ENCODE measurements at places on chromosomes 2 and 18.
A peak's percentile ranks its signal among the peaks of the same experiment; 100 is the strongest.

DNA sequence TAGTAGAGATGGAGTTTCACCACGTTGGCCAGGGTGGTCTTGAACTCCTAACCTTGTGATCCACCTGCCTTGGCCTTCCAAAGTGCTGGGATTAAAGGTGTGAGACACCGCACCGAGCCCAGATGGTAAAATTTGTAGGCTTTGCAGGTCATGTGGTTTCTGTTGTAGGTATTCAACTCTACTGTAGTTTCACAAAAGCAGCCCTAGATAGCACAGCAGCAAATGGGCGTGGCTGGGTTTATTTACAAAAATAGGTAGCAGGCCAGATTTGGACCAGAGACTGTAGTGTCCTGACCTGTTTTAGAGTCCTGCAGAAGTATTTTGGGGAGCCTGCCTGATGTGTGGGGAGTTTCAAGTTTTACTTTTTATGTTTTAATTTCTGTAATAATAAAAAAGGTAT is 84.1 kb upstream of the RASGRP3 start:
- no peak for DNase-seq

DNA sequence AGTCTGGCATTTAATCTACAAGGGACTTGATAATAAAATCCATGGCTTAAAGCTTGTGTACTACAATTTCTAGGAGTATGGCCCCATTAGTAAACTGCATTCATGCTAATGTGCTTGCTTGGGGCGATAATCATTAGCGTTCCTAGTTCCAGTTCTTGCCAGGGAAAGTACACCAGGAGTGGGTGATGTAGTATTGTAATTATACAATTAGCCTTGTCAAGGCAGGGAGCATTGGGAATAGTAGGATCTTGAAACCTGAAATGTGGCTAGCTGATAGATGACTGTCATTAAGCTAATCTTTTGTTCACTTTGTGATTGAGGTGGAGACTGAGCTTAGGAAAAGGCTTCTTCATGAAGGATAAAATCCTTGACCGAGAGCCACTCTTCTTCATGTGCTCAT is 989.2 kb downstream of the CPS1 start:
- no peak for DNase-seq

GRCh38 chr18:74724186-74724585 is 126.5 kb downstream of the ZNF407 start:
- no peak for DNase-seq

GRCh38 chr2:23686405-23687029 is 240.4 kb downstream of the ATAD2B start:
- no peak for DNase-seq

DNA sequence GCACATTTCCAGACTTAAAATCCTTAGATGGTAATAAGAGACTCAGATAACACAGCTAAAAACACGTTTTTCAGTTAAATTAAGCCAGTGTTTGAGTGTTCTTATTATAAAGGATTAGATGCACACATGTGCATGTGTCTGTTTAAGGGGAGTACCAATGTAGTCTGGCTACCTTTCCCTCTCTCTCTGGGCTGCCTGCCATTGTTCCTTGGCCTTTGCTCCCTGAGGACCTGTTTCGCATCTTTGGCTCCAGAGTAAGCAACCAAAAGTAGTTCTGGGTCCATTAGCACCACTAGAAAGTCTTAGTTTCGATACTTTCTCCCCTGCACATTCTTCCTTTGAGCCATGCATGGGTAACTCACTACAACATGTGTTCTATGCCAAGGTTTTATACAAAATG is 228.3 kb downstream of the TPGS2 start:
- no peak for DNase-seq

- DNase-seq = no peak
Observed at GRCh38 chr2:160741271-160741670, 247.7 kb upstream of the RBMS1 start.

DNA sequence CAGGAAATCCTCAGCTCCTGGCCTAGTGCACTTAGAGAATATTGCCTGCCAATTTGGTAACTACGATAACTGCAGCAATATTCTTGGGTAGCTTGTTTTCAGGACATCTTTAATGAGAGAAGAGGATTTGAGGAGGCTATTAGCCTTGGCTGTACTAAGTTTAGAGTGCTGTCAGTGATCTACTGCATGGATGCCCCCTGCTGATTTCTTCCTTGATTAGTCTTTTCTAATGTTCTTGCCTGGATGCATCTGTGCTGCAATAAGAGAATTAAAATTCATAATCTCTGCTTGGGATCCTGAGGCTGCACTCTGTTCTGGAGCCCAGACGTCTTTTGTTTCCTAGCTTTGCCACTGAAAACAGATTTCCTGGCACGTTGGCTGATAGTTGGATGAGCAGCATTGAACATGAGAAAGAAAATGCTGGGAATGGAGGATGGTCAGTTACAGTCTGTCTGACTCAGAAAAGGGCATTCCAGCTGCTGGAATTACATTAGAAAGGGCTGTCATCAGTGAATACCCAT is 115.4 kb downstream of the CCDC85A start:
- no peak for DNase-seq

- DNase-seq = no peak
Observed at GRCh38 chr2:31333046-31333445, 81.5 kb downstream of the XDH start.

DNA sequence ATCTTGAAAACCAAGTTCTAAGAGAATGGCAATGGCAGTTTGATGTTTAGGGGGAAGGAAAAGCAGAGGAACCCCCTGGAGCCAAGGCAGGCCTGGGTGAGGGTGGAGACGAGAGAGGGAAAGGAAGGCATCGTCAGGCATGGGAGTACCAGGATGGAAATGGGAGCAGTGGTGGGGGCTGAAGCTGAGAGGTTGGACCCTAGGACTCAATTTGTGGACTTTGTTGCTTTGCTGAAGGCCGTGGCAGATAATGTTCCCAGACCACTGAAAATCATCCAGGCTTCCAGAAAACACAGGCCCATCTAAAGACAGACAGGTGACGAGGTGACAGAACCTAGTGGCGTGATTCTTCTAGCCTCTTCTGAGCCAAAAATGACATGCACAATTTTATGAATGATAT is 4.9 kb downstream of the NPAS2 start:
- no peak for DNase-seq

- no peak for DNase-seq
Observed at GRCh38 chr2:164760179-164760578, 81.4 kb downstream of the COBLL1 start.

GRCh38 chr2:64210816-64211215 is 66.6 kb upstream of the PELI1 start:
- DNase-seq = no peak

DNA sequence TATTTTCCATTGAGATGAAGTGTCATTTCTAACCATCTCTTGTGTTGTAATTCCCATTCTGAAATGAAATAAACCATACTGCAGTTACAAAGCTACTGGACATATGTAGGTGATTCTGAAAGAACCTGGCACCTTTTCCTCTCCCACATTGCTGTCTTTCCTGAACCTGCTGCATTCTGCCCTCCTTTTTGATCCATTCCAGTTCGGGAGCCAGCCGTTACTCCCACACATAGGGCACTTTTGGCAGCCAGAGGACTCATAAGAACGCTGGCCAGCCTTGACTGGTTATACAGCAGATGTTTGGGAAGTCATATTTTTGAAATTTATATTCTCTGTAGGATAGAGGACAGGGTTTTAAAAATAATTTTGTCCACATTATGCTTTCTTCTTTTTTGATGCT is 369.8 kb upstream of the CDH7 start:
- DNase-seq = no peak

DNA sequence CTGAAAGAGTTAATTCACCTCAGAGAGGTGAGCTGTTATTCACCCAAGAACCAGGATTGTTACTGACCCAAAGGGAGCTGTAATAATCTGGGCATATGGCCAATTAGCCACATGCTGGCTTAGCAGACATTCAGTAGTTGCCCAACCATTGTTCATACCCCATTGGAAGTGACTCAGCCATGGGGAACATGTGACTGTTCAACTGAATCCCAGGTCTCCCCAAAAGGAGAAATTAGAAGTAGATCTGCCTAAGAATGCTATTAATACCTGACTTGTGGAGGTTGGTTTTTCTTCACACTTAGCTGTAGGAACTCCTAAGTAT is 272.6 kb upstream of the UBE2E3 start:
- peak; percentile 80 for DNase-seq

DNA sequence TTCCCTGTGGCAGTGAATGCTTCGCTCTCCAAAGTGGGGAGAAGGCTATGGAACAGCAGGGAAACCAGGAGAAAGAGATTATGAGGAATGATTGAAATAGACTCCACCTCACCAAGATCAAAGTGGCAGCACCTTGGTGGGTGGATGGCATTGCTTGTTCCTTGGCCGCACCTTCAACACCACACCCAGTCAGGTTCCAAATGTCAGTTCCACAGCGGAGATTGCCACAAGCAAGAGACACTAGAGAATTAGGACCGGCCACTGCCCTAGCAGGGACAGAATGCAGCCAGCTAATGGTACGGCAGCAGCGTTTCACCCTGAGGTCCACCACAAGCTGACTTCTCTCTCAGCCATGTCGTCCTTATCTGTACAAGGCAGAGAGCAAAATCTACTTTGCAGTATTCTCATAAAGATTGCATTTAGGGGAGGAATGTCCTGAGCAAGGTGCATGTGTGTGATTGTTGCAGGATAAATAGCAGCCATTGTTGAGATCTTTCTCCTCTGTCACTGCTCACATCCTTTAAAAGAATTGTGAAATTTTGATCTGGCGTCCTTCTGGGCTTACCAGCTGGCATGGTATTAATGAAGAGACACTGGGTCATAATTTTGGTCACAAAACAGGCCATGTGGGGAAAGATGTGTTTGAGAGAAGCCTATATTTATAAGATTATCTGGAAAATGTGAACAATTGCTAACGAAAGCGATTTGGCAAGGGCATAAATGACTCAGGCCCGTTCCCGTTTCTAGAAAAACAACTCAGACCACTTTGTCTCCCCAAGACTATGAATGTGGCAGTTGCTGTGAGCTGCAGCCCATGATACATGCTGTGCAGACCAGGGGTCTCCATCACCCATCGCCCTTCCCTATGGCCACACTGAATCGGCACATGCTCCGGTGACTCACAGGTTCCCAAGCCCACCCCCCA is 228.6 kb upstream of the ID2 start:
- no peak for DNase-seq

DNA sequence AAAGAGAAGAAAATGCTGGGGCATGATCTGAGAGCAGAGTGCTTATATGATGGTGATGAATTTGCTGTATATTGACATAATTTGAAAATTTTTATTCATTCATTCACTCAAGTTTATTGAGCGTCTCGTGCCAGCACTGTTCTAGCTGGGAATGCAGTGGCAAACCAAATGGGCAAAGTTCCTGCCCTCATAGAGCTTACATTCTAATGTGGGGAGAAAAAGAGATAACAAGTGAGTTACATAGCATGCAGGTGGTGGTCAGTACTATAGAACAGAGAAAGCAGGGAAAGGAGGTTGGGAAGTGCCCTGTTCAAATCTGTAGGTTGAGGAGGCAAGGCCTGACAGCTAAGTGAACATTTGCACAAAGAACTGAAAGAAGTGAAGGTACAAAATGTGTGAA is 4.3 kb downstream of the CEP192 start:
- DNase-seq = no peak

GRCh38 chr2:118219611-118220010 is 131.3 kb downstream of the INSIG2 start:
- no peak for DNase-seq

DNA sequence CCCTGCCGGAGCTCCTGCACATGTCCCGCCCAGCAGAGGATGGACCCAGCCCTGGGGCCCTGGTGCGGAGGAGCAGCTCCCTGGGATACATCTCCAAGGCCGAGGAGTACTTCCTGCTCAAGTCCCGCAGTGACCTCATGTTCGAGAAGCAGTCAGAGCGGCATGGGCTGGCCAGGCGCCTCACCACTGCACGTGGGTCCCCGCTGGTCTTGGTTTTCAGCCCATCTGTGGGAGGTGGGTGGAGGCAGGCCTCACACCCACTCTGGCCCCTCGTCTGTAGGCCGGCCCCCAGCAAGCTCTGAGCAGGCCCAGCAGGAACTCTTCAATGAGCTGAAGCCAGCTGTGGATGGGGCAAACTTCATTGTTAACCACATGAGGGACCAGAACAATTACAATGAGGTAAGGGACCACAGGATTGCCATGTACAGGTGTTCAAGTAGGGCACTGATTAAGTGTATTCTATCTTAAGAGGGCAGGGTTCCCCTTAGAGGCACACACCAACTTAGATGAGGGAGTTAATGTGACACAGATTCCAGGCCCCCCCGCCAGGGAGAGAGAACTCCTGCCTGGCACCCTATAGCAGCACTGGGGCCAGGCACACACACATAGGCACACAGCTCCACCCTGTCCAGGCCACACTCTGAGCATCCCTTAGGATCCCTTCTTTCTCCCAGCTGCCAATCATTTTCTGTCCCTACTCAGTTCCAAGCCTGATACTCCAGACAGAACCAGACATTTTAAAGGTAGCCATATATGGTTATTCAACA is 5.4 kb upstream of the CHRNG start:
- DNase-seq = no peak

- DNase-seq = no peak
Observed at GRCh38 chr2:136114382-136114781, 3.6 kb downstream of the CXCR4 start.

- DNase-seq = no peak
Observed at GRCh38 chr18:22528291-22528690, 110.6 kb upstream of the CTAGE1 start.

GRCh38 chr2:138034536-138034935 is 70.3 kb downstream of the HNMT start:
- DNase-seq = no peak

- DNase-seq = no peak
Observed at GRCh38 chr2:28587526-28588291, 91.8 kb downstream of the PLB1 start.

- no peak for DNase-seq
Observed at GRCh38 chr2:48954935-48955334, 199.4 kb downstream of the FSHR start.

DNA sequence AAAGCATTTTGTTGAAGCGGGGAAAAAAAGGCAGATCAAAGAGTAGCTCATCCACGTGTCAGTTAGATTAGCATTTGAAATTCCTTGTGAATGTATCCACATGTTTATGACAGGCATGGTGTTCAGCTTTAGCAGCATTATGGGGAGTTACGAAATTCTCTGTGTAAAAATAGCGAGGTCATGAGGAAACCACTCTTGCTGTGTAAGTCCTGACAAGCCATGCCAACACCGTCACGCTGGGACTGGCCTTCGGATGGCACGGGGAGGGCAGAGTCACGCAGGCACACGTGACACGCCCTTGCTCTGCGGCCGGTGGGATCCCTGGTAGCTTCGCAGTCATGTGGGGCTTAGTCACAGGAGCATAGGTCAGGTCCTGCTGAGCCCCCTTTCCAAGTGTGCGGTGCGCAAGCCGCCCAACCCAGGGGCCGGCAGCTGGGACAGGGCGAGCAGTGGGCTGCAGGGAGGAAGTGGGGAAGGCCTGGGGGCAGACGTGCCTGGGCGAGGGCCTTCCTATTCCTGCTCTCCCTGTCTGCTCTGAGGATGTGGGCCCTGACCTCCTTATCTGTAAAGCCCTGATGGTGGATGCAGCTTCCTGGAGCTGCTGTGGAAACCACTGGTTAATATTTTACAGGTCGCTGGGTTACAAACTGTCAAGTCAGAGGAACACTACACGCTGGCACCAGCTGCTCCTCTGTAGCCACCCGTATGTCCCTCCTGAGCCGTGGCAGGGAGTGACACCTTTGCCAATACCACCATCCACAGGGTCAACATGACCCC is 18.0 kb downstream of the MBP start:
- DNase-seq = no peak

GRCh38 chr2:191302459-191303139 is 57.4 kb downstream of the MYO1B start:
- DNase-seq = peak; percentile 31

- peak; percentile 19 for DNase-seq
Observed at GRCh38 chr2:239459606-239460005, 58.8 kb upstream of the HDAC4 start.
